ENCODE measurements at places on chromosomes 6 and 20.

DNA sequence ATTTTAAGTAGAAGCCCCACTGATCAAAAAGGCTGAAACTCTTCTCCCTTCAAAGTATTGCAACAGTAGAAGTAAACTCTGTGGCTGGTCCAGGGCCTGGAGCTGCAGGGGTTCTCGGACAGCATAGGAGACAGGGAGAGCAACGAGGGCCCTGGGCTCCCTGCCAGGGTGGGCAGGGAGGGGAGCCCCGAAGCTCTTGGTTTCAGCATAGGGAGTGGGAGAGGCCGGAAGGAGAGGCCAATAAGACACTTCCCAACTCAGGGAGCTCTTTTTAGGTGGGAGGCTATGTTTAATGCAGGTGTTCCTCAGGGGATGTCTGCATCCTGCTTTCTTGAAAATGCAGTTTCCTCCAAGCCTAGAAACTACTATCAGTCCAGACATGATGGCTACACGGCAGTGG lies 91.1 kb downstream of the LY86 start:
- DNase-seq: no peak

GRCh38 chr20:63255931-63256704 lies 1.9 kb upstream of the NKAIN4 start:
- DNase-seq: no peak

GRCh38 chr6:4510906-4511640 lies 265.1 kb upstream of the CDYL start:
- DNase-seq: no peak

DNA sequence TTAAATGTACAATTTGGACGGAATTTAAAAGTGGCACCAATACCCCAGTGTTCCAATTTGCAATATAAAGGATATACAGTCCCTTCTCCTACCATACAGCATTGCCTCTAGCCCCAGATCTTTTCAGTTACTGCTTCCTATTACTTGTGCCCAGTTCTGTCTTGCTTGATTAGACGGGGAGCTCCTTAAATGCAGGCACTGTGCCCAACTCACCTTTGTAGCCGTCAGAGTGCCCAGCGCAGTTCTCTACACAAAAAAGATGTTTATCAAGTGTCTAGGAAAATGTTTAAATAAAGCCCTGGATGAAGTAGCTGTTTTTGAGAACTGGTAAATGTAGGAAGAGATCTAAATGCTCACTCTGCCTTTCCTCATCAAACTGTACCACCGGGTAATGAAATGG lies 7.6 kb downstream of the TAP2 start:
- DNase-seq: no peak

DNA sequence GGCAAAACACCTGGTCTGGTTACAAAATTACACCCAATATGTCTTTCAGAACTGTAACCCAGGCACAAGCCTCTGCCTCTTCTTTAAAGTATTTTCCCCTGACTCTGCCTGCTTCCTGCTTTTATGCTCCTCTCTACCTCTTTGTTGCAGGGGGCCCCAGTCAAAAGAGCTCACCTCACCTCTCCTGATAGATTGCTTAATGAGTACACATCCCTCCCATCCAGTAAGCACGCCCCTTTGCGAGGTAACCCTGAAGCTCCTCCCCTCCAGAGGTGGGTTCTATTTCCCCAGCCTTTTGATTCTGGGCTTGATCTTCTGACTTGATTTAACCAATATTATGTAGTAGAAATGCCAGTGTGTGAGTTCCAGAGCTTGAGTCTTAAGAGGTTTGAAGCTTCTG lies 56.6 kb upstream of the EYA2 start:
- no peak for DNase-seq

DNA sequence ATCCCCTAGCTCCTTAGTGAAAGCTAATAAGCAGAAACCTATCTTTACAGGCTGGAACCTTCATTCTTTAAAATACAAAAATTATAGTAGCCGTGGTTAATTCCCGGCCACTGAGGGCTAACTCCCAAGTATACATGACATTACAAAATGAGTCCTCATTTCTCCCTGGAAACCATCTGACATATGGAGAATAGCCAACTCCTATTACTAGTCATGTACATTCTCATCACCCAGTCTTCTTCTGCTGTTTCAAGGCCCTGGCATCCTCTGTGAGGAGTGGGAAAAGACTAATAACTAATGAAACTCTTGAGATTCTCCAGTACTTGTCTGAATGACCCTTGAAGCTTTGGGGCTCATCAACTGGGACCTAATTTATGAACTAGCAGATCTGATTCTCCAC lies 30.2 kb downstream of the CSNK2A1 start:
- DNase-seq: no peak

GRCh38 chr6:31617010-31617409 lies 2.0 kb downstream of the AIF1 start:
- DNase-seq: no peak

DNA sequence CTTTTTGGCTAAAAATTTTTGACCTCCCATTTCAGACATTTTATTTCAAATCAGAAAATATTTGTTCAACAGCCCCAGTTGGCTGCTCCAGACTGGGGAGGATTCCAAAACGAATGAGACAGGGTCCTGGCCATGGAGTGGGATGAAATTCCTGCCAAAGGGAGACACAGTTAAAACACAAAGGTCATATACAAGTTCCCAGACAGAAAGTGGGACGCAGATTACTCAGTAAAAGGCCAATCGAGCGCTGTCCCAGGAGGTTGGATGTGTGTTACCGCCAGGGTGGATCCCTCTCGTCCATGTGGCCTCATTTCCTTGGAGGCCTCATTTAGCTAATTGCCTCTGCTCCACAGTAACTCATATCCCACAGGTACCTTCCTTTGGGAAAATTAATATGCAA lies 41.8 kb upstream of the NNAT start:
- no peak for DNase-seq

- peak; percentile 48 for DNase-seq
These were observed 13.1 kb upstream of the LIN28B start for GRCh38 chr6:104943781-104944180.

GRCh38 chr6:7112741-7113313 lies 5.1 kb downstream of the RREB1 start:
- no peak for DNase-seq

- no peak for DNase-seq
These were observed 155.5 kb downstream of the ESR1 start for GRCh38 chr6:151963001-151963400.

DNA sequence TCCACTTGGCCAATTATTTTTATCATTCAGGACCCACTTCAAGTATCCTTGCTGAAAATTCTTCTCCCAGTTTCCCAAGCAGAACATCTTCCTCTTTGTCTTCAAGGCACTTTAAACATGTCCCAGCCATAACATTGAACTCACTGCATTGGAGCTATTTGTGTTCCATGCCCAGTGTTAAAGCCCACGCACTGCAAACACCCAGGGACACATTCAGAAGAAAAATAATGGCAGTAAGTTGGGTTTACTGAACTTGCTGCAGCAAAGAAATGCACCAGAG lies 1.6 kb upstream of the APMAP start:
- DNase-seq: no peak

DNA sequence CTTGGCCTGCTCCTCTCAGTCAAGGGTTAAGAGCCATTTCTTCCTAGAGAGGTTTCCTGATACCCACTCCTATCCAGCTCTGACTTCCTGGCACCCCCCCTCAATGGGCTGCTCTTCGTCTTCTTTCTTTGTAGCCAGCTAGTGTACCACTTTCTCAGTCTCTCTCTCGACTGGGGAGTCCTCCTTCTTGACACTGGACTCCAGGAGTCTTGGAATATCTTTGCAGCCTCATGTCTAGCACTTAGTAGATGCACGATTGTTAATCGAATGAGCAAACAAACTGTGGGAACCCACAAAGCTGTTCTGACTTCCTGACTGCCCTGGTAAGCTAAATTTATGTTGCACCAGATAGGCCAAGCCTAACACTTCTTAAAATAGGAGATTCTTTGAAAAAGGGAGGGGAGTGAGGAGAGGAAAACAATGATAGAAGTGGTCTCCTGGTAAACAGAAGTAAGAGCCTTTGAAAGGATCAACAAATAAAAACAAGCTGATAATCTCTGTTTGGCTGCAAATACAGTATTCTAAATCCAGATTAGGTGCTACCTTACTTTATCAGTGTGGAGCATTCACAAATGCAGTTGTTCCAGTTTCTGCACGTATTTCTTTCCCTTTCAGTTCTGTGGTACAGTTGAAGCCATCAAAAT lies 160.1 kb upstream of the CITED2 start:
- DNase-seq: peak; percentile 63

DNA sequence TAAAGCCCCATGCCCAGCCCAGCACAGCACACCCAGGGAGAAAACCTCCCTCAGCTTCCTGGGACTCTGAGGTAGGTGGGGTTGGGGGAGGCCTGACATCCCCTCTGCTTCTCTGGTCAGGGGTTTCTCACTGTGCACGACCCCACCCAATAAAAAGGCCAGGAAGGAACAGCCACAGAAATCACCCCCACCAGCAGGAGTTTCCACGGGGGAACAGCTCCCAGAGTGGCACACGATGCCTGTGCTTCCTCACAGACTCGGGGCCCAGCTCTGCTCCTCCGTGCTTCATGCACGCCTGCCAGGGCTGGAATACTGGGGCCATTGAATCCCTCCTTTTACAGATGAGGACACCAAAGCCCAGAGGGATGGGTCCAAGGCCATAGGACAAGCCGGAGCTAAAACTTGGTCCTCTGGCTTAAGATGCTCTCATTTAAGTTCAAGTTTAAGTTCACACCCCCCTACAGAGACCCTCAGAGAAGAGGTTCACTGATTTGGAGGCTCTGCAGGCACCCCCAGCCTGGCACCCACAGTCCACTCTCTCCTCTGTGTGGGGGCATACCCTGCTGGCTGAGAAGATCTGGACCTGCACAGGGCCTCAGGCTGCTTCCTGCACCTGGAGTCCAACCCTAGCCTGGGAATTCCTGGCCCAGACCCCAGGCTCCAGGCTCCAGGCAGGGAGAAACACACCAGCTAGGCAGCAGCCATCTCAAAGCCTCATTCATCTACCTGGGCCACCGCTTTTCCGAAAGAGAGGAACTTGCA lies 14.3 kb downstream of the ACSS1 start:
- no peak for DNase-seq

- DNase-seq: no peak
These were observed 7.9 kb upstream of the MYT1 start for GRCh38 chr20:64156136-64156885.

- DNase-seq: peak; percentile 50
These were observed 47.2 kb upstream of the IPCEF1 start for GRCh38 chr6:154403788-154404187.

- no peak for DNase-seq
These were observed 127.5 kb downstream of the SASH1 start for GRCh38 chr6:148470156-148470555.

DNA sequence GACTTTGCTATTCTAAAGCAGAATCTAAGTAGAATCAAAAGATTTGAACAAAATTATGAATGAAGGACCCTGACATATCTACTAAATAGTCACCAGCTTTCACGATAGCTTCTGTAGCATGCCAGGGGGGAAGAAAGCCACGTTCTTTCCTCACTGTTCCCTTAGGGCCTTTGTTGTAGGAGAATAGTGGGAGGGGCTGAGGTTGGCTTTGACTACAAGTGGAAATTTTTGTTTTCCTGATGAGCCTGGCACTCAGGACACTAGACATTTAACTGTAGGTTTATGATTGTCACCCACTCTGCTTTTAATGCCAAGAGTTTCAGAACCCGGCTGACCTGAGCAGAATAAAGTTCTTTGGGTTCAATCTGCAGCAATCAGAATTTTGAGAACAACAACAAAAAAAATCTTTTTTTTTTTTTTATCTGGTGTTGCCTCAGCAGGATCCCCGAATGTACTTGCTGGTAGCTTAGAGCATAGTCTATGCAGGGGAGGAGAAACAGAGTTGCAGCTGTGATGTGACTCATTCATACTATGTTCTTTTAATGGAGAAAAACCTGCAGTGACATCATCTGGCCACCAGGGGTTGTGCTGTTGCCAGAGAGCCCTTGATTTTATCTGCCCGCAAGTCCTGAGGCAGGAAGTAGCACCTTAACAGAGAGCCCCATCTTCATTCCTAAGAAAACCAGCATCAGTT lies 38.5 kb downstream of the TPD52L1 start:
- DNase-seq: peak; percentile 86

- peak; percentile 39 for DNase-seq
These were observed 712 bp downstream of the DEK start for GRCh38 chr6:18263418-18264218.

DNA sequence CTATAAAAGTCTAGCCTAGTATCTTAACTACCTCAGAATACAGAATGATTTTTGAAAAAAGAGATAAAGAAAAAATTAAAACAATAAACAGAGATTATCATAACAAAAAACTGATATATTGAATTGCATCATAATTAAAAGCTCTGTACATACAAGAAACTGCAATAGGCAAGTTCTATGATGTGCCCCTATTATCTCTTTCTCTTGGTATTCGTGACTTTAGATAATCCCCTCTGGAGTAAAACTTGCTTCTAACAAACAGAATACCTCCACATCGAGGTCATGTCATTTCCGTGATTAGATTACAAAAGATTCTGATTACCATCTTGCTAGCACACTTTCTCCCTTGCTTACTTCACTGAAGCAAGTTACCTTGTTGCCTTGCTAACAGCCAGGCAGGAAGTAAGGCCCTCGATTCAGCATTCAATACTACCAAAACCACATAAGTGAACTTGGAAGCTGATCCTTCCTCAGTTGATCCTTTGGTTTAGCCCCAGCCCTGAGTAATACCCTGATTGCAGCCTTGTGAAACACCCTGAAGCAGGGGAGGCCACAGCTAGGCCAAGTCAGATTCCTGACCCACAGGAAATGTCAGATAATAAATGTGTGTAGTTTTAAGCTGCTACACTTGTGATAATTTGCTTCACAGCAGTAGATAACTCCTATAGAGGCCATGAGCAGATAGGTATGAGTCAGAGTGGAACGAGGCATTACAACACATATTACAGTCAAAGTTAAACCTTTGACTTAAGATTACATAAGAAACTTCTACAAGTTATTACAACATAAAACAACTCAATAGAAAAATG lies 53.7 kb upstream of the TMX4 start:
- peak; percentile 98 for DNase-seq

GRCh38 chr6:63805345-63805744 lies 169.7 kb downstream of the PHF3 start:
- no peak for DNase-seq

GRCh38 chr6:150175586-150176151 lies 32.8 kb downstream of the PPP1R14C start:
- DNase-seq: no peak

DNA sequence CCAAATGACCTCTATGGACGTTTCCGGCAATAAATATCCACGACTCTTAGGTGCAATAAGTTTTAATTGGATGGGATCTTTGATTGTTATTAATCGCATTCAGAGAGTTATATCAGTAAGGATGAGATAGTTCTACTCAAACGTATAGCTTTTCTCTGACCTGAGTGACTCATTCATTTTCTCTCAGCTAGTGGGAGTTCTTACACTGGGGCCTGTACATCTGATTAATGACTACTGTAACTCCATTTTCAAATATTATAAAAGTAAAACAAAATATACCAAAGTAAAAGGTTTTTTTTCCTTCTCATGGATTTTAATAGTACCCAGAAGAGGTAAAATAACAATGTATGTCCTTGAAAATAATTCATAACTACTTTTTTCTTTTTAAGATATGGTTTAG lies 41.1 kb upstream of the SAMD5 start:
- DNase-seq: no peak

GRCh38 chr6:41150671-41151070 lies 3.5 kb downstream of the TREML1 start:
- DNase-seq: no peak

All from fibroblast of villous mesenchyme (primary cell).